ENCODE measurements at places on chromosomes 1 and 21.

DNA sequence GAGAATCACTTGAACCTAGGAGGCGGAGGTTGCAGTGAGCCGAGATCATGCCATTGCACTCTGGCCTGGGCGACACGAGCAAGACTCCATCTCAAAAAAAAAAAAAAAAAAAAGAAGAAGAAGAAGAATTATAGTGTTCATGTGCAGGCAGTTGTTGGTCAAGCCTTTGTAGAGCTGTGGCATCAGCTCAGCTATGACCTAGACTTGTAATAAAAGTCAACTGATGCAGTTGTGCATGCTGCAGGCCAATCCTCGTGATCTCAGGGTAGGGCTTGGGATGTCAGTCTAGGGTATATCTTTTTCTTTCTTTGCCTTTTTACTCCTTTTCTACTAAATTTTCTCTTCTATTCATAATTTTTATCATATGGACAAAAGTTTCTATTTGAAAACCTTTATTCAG, 76.2 kb downstream of the C1orf21 start:
- DNase-seq = no peak

- DNase-seq = no peak
These were observed 10.9 kb downstream of the BTBD19 start for GRCh38 chr1:44819196-44819607.

GRCh38 chr1:226632169-226632879, 83.8 kb downstream of the STUM start:
- DNase-seq = no peak

GRCh38 chr1:6599141-6599975, 3.3 kb downstream of the KLHL21 start:
- no peak for DNase-seq

DNA sequence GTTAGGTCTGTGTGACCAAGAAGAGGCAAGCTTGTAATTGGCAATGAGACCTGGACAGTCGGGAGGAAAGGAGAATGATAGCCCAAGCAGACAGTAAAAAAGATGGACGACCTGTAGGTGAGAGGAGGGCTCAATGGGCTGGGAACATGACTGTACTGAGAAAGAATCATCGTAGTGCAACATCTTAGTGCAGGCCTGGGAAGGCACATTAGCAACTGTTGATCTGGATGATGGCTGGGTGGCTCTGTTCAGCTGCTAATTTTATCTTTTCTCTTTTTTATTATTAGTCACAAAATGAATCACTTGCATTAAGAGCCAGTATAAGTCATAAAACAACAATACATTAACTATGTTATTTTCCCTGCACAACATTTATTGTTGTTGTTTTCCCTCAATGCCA, 32.9 kb downstream of the IFI44 start:
- DNase-seq = no peak

All from NCI-H1417 treated with DMSO at 0.1 percent for 48 hours (cell line).